Effector CD4-positive, alpha-beta T cell (primary cell): ENCODE measurements at places on chromosomes 2 and 18.

DNA sequence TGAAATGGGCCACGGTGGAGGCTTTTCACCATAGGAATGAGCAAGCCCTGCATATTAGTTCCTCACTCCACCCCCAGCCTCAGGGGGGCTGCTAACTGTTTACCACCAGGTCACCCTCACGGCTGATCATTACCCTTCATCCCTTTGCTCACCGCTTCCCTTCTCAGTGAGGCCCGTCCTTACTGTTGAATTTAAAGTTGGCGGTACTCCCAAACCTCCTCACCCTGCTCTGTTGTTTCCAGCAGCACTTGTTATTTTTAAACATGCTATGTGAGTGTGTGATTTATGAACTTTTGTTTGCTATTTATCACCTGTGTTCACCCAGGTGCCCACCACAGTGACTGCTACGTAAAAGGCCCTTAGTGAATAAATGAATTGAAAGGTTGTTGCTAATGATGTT, 243.6 kb downstream of the ZNF407 start:
- DNase-seq, result no peak

DNA sequence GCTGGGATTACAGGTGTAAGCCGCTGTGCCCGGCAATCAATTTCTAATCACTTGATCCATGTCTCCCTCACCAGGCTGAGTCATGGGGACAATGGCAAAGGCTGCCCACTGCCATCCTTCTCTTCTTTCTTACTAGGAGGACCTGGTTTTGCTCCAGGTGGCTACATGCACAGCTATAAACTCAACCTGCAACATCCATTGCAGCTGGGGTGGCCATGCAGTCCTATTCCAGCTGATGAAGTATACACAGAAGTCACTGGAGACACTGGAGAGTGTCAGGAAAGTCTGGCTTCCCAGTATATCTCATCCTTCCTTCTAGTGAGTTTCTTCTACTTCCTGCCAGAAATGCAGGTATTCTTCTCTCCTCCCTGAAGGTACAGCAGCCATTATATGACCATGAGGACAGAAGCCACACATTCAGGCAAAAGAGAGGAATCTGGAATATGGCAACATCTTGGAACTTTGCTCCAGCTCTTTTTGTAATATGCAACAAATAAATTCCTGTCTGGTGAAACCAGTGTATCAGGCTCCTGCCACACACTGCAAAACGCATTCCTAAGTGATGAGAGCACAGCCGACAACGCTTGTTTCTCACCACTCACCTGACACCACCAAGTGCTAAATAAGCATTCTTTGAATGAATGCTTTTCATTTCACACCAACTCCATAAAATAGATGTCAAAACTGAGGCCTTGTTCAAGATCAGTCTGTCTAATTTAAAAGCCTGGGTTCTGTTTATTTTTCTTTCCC, 32.3 kb downstream of the SCTR start:
- no peak for DNase-seq

- no peak for DNase-seq
Observed at GRCh38 chr18:21686282-21687105, 18.1 kb downstream of the ABHD3 start.

DNA sequence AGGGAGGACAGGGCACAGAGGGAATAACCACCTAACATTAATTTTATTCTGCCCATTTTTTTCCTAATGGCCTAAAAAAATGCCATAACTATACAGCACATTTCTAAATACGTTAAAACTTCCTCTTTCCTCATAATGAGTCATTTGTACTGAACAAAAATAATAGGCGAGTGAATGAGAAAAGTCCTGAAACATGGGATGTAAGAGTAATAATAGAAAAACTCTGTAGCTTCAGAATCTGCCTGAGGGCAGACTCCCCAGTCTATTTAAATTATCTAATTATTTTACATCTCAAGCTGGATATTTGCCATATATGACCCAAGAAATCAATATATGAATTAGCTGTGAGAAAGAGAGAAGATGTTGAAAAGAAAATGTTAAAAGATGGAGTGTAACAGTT, 285.1 kb downstream of the TMX3 start:
- DNase-seq, result no peak

DNA sequence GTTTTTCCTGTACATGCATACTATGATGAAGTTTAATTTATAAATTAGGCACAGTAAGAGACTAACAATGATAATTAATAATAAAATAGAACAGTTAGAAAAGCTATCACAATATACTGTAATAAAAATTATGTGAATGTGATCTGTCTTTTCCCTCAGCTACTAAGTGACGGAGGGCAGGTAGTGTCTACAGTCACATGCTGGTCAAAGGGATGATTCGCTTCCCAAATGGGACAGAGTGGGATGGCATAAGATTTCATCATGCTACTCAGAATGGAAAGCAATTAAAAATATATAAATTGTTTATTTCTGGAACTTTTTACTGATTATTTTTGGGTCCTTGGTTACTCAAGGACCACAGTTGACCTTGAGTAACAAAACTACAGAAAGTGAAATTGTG, 71.5 kb downstream of the DAW1 start:
- no peak for DNase-seq

GRCh38 chr2:230739961-230740360, 27.3 kb downstream of the CAB39 start:
- DNase-seq, result no peak

DNA sequence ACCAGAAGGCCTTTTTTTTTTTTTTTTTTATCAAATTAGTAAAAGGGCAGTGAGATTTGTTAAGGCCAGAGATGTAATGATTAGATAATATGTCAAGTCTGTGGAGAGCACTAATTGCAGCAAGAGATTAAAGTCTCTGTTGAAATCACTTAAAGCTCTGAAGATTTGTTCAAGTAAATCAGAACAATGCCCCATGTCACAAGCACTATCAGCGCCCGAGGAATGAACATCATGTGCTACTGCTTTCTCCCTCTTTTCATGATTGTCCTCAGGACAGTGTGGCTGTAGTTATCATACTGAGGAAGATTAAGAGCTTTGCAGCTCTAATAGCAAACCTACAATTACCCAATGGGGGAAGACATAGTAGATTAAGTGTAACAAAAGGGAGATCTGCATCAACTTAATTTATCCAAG, 71.1 kb downstream of the TDRD15 start:
- DNase-seq, result no peak

GRCh38 chr2:168607992-168608391, 151.9 kb downstream of the CERS6 start:
- DNase-seq, result no peak
